GM12865 (cell line): ENCODE measurements at places on chromosomes 7 and 10.
A peak's percentile ranks its signal among the peaks of the same experiment; 100 is the strongest.

GRCh38 chr7:39355664-39356063, 210.5 kb upstream of the YAE1 start:
- DNase-seq, result no peak

DNA sequence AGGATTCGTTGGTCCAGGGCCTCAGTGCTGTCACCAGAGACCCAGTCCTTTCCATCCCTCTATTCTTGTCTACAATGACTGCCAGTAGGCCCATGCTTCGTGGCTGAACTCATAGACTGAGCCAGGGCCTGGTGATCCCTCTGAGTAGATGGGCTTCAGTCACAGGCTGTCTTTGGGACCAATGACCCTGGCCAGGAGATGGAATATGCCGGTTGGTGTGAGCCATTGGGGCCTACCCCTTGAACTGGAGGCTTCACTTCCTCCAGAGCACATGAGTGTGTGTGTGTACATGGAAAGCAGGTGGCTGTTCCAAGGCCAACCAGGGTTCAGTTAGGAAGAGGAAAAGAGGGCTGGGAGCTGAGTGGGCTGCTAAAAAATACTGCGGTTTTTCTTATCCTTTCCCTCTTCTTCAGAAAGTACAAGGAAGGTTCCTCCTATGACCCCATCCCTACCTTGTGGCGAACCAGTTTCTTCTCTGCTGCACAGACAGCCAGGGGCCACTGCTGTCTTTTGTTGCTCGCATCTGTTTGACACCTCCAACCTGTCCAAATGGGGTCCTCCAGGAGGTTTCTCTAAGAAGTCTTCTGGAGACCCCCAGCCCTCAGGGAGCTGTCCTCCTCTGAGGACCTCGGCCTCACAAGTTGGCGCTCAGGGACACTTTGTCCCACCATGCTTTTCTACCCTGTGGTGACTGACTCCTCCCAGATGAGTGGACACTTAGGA, 36.6 kb downstream of the ADRA2A start:
- no peak for DNase-seq

GRCh38 chr7:82481499-82482097, 38.0 kb upstream of the CACNA2D1 start:
- peak; percentile 10 for DNase-seq

DNA sequence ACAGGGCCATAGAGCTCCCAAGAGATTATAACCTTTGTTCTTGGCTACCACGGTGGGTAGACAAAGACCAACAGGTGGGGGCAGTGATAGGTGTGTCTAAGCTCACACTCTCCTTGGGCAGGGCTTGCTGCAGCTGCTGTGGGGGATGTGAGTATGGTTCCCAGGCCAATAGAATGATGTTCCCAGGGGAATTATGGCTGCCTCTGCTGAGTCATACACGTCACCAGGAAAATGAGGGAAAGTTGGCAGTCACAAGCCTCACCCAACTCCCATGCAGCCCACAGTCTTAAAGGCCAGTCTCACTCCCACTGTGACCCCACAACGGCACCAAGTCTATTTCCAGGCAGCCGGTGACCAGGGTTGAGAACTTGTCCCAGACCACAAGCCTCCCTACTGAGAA, 453.4 kb upstream of the PODXL start:
- DNase-seq, result no peak

DNA sequence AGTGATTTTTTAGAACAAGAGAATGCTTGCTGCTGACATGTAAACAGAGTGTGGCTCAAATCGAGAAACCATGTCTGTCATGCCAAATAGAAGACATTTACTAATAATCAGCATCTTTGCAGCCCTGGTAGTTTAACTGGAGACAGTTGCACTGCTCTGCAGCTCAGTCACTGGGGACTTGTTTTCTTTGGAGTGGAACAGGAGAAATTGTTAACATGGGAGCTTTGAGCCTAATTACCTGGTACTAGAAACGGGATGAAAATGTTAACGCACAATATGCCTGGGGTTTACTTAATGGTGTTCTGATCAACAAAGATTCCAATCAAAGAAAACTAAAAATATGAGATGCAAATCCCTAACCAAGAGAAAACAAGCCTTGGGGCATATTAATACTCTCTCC, 153.5 kb downstream of the NRP1 start:
- no peak for DNase-seq

GRCh38 chr7:84238596-84238995, 44.0 kb upstream of the SEMA3A start:
- no peak for DNase-seq

- DNase-seq, result no peak
Measured at GRCh38 chr10:26952094-26952493, 91.3 kb upstream of the ABI1 start.
